GM03348 (cell line): ENCODE measurements at places on chromosomes 12 and 14.

DNA sequence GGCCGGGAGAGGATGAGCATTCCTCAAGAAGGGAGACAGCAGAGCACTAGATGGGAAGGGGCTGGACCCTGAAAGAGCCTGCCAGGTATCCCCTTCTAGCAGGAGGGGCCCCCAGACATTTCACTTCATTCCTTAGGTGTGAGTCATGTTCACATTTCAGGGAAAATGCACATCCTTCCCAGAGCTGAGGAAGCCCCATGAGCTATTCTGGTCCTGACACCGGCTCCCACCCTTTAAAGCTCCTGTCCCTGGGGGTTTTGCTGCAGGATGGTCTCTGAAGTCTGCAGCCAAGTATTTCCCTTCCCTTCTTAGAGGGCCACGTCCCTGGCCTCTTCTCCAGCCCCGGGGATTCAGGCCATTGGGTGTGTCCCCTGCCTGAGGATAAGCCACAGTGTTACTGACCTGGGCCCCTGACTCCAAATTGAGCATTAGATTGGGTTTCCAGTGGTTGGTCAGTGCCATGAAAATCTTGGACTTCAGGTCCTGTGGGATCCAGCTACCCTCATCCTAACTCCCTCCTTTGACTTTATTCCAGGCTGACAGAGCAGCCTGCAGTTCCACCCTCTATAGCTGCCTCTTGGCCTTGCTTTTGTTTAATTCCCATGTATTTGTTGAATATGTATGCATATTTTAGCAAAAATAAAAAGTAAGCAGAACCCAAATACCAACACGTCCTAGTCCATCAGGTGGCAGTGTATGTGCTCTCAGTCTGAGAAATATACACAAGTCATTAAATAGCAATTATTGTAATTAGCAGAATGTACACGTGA is 267.1 kb downstream of the CACNA1C start:
- DNase-seq: peak; percentile 78

GRCh38 chr12:89756194-89756584 is 47.6 kb upstream of the ATP2B1 start:
- DNase-seq: no peak

- no peak for DNase-seq
These were observed 243.0 kb upstream of the DIO3 start for GRCh38 chr14:101318271-101318670.

DNA sequence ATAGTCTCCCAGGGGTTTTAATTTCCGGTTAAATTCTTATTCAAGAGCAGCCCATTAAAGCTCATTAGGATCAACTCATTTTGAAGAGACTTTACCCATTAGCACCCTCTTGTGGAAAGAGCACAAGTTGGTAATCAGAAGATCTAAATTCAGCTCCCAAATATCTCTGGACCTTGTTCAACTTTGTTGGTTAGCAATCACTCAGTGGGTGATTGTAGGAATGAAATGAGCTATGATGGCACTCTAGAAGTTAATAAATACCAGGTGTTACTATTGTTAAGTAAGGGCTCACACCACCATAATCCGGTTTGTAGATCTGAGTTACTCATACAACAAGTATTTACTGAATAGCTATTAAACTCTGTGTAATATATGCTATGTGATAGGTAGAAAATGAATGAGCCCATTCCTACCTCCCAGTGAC is 42.9 kb downstream of the TRIP11 start:
- DNase-seq: peak; percentile 80

- no peak for DNase-seq
These were observed 515.7 kb downstream of the ETNK1 start for GRCh38 chr12:23140710-23141109.
